WERI-Rb-1 (cell line): ENCODE measurements at places on chromosomes 16 and 17.

DNA sequence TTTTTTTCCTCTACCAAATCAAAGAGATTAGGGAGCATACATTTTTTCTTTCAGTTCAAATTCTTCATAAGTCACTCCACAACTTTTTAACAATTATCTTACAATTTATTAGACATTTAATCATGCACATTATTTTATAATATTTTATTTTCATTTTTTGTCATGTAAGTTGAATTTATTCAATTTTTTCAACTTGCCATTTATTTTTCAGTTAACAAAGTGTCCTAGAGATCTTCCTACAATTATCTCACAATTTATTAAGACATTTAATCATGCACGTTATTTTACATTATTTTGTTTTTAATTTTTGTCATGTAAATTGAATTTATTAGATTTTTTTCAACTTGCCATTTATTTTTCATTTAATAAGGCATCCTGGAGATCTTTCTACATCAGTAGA, 16.2 kb downstream of the CACNG3 start:
- DNase-seq: no peak

DNA sequence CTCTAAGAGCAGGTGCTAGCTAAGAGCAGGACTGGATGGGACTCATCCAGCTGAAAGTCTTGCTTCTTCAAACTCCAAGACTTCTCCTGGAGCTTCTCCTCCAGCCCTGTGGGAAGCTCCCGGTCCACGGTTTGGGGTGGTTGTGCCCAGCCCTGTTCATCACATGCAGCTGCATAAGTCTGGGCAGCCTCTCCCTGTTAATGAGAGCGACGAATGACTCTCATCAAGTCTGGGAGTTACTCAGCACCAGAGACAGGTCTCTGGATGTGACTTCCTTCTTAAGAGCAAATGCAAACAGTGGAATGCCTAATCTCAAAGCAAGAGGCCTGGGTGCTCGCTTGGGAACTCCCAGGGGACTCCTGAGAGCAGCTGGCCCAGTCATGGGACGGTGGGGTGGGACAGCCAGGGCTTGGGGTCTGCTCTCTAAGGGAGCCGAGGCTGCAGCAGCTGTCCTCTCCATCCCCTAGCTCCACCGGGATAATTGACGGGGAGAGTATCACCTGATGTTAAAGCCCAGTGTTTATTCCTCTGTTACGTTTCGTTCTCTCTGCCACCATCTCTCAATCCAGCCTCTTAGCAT, 35.3 kb upstream of the CRHR1 start:
- DNase-seq: no peak

DNA sequence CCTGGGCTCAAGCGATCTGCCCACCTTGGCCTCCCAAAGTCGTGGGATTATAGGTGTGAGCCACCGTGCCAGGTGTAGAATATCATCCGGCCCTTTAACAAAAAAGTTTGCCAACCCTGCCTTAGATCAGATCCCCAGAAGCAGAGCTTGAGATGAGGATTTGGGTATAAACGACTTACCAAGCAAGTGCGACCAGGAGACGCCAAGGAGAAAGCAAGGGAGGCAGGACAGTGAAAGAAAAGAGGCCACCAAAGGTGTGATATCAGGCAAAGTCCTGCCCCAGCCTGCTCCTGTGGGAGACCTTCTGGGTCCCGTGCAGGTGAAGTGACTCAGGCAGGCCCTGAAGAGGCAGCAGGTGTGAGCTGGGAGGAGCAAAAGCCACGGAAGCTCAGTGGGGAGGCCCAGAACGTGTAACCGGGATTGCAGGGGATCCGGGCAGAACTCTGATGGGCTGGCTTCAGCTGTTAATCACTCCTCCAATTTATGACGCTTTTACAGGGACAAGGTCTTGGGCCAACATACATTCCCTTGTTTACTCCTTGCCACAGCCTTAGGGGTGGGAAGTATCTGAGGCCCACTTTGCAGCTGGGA, 14.1 kb upstream of the CALB2 start:
- DNase-seq: no peak

DNA sequence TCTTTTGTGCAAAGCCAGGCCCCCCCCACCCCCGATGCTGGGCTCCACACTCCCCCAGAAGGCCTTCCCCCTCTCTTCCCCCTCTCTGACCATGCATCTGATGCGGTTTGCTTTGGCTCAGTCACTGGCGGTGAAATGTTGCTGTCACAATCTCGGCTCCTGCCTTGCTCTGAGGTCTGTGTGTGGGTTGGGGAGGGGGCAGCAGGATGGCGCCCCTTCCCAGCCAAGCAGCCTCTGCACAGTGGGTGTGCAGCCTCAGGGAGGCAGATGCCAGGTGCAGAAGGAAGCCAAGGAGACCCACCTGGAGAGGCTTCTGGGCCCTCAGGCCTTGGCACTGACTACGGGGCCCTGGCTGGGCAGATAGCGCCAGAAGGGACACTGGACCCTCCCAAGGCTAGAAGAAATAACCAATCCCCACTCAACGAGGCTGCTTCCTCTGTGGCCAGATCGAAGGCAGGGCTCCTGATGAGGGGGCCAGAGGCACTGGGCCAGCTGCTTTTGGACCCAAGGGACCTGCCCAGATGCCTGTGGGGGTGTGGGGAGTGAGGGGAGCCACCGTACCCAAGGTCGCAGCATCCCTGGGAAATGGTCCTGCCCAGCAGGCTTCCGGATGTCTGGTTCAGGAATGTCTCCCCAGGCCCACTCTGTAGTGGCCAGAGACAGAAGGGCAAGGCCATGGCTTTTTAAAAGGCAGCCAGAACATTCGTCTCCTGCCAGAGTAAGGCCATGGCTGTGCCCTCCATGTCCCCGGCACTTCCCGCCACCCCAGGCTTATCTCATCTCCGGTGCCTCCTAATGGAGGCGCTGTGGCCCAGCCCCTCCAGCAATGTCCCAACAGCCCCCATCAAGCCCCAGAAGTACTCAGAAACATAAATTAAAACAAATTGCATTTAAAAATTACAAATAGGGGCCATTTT, 43.4 kb upstream of the SLC38A10 start:
- DNase-seq: no peak

DNA sequence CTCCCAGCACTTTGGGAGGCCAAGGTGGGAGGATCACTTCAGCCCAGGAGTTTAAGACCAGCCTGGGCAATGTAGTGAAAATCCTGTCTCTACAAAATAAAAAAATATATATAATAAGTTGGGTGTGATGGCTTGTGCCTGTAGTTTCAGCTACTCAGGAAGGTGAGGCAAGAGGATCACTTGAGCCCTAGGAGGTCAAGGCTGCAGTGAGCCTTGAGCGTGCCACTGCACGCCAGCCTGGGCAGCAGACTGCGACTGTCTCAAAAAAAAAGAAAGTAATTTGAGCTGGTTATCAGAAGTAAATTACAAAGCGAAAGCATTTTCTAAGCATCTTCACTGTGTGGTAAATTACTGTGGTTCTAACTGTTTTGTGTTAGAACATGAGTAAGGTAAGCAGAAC, 66.2 kb downstream of the NQO1 start:
- no peak for DNase-seq

- DNase-seq: no peak
These were observed 32.6 kb downstream of the PPL start for GRCh38 chr16:4904108-4904941.

- DNase-seq: no peak
These were observed 504.9 kb upstream of the HSBP1 start for GRCh38 chr16:83302853-83303252.

GRCh38 chr17:9206741-9207332, 185.5 kb downstream of the NTN1 start:
- no peak for DNase-seq

GRCh38 chr17:39684369-39685192, 3.3 kb downstream of the PGAP3 start:
- no peak for DNase-seq

GRCh38 chr17:38853292-38854219, at the start of gene RPL23:
Gene RPL23, minus strand, starts transcription at chr17:38853721. Its CDS starts 11 bp downstream, at chr17:38853710.
- peak; percentile 96 for DNase-seq

- DNase-seq: peak; percentile 60
These were observed 439.8 kb downstream of the SOX9 start for GRCh38 chr17:72560303-72561247.

DNA sequence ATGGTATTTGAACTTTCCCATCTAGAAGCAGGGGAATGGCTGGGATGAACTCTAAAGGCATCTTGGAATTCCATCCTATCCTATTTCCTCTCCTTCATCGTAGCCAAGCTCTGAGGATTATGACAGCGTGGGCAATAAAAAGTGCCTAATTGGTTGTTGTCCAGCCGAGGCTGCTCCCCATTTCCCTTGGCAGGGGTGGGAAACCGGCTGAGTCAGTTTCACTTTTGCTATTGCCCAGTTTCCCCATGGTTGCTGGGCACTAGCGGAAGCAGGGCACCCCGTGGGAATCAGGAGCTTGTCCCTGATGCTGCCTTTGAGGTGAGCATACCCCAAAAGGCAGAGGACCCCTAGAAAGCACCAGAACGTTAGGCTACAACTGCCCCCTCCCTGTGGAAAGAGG, 13.8 kb upstream of the SP2 start:
- DNase-seq: no peak

- DNase-seq: no peak
These were observed 12.0 kb downstream of the EEF2K start for GRCh38 chr16:22217890-22218730.

- DNase-seq: no peak
These were observed 55.9 kb downstream of the WDR45B start for GRCh38 chr17:82592289-82592766.

DNA sequence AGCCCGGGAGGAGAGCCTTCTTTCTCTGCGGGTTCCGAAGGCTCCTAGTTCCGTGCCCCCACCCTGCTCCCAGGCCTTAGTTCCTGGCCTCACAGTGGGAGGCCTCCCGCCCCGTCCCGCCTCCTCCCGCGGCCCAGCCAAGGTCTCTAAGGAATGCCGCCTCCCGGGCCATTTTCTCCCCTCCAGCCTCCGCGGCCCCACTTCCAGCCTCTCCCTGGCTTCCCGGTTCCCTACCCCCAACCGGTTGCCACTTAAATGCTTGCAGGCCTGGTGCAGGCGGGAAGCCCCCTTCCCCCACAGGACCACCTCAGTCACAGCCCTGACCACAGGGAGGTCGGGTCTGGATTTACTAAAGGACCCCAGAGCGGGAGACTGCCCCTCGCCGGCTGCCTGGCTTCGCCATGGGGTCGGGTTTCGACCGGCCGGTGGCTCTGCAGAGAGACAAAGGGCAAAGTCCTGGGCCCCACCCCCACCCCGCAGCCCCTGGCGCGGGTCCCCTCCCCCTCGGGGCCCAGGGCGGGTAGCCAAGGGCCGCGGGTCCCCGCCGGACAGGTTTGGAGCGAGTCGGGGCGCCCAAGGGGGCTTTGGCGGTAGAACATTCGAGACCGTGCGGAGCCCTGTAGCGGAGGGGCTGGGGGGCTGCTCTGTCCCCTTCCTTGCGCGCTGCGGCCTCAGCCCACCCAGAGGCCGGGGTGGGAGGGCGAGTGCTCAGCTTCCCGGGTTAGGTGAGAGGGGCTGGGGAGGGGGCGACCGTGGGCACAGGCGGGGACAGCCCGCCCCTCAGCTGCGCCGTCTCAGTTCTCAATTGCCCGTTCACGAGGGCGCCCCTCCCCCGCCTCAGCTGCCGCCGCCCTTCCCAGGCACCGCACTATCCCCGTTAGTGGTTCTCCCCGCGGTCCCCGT, 16.4 kb downstream of the IGF2BP1 start:
- DNase-seq: no peak

DNA sequence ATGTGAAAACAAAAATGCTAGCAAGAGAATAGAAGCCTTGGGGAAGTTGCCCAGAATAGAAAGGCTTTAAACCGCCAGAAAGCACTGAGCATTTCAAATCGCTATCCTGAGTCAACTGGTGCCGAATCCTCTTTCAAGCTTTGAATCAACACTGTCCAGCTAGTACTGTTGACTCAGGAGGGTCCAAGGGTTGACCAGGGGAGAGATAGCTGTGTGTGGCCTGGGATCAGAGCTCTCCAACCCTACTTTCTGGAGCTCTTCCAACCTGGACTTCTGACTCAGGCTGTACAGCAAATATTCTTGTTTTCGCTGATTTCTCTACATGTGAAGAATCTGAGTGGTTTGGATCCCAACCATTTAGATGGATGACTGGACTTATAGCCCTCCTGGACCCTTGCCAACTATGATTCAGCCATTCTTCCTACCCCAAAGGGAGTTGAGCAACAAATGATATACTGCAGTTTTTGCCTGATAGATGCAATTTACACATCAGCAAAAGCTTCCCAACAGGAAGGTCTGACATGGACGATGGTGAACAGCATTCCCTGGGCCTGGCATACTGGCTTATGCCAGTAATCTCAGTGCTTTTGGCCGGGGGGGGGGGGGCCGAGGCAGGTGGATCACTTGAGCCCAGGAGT, 154.0 kb upstream of the SDK2 start:
- no peak for DNase-seq

- DNase-seq: peak; percentile 67
These were observed 1.1 kb upstream of the TFAP4 start for GRCh38 chr16:4273858-4274311.

DNA sequence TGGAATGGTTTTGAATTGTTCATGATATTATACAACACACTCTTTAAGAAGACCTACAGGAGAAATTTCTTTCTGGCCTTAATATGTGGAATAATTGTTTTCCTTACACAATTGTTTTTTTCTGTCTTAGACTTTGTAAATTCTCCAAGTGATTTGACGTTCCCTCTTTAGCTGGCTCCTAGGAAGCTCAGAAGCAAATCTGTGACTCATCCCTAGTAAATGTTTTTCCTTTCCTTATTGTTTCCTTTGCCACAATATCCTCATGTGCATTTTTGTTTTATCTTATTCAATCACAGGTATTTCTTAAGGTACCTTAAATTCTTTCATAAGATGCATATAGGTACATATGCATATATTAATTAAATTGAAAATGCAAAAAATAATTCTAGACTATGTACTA, 13.5 kb downstream of the KIAA0753 start:
- no peak for DNase-seq

DNA sequence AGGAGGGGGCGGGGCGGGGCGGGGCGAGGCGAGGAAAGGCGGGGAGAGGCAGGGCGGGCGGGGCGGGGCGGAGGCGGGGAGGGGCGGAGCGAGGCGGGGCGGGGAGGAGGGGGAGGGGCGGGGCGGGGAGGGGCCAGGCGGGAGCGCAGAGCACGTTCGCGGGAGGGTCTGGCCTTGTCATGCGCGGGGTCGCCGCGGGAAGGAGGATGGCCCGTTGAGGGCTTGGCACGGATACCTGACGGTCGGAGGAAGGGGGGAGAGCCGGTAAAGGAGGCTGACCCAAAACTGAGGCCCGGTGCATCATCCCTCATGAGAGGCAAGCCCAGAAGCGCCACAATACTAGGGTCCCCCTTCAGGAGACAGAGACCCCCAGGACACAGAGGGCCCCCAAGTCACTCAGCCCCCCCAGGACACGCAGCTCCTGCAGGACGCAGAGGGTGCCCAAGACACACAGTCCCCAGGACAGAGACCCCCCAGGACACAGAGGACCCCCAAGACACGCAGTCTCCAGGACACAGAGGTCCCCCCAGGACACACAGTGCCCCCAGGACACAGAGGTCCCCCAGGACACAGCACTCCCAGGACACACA, 593 bp upstream of the WDR45B start:
- DNase-seq: peak; percentile 75

DNA sequence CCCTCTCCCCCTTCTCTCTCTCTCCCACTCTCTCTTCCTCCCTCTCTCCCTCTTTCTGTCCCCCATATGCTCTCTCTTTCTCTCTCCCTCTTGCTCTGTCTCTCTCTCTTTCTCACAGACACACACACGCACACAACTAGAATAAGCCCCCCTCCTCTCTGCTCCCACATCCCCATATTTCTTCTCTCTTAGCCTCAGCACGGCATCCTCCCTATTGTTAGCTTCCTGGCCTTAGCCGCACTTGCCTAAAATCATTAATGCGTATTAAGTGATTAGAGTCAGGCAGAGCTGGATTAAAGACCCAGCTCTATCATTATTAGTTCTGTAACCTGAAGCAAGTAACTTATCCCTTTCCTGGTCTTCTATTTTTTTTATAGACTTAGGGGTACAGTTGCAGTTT, 319.0 kb upstream of the C16orf82 start:
- peak; percentile 27 for DNase-seq
